ENCODE measurements at places on chromosomes 5 and 9.

DNA sequence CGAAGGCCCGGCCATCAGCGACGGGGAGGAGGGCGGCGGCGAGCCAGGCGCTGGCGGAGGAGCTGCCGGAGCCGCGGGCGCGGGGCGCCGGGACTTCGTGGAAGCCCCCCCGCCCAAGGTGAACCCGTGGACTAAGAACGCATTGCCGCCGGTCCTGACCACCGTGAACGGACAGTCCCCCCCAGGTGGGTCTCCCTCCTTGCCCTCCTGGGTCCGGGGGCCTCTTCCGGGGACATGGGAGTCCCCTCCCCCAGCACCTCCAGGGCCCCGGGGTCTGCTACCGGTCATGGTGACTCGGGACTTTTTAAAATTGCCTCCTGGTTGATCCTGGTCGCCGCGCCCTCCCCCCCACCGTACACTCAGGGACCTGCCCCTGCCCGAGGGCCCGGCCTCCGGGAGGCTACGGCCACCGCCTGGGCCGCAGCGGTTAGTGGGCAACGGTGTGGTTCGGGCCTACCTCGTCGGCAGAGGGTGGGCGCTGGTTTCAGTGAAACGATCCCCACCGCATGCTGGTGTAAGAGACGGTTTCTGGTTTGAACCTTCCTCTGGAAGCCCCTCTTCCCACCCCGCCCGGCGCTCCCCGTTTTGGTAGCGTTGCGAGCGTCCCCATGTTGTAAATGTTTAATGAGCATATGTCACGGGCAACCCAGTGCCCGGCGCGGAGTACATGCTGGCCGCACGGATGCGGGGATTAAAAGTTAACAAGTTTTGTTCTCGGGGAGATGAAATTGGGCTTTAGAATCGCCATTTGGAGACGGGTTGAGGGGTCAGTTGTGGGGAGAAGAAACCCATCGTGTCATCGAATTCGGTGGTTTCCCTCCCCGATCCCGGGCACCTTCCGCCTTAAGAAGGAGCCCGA is 1.1 kb downstream of the LARP1 start:
- DNase-seq, result no peak

DNA sequence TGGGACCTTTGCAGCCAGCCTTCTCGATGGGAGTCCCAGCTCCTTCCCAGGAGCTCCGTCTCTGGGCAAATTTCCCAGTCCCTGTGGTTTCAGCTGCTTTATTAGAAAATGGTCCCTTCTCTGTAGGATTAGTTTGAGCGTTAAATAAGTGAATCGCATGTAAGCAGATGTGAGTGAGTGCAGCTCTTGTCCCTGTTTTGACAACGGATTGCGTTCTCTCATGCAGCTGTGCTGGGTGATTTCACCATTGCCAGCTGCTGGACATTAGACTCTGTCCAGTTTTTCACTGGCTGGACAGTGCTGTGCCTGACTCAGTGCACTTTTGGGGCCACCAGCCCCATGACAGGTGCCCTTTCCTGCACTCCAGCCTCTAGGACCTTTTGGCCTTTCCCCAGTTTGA is 11.6 kb upstream of the CEL start:
- DNase-seq, result no peak

DNA sequence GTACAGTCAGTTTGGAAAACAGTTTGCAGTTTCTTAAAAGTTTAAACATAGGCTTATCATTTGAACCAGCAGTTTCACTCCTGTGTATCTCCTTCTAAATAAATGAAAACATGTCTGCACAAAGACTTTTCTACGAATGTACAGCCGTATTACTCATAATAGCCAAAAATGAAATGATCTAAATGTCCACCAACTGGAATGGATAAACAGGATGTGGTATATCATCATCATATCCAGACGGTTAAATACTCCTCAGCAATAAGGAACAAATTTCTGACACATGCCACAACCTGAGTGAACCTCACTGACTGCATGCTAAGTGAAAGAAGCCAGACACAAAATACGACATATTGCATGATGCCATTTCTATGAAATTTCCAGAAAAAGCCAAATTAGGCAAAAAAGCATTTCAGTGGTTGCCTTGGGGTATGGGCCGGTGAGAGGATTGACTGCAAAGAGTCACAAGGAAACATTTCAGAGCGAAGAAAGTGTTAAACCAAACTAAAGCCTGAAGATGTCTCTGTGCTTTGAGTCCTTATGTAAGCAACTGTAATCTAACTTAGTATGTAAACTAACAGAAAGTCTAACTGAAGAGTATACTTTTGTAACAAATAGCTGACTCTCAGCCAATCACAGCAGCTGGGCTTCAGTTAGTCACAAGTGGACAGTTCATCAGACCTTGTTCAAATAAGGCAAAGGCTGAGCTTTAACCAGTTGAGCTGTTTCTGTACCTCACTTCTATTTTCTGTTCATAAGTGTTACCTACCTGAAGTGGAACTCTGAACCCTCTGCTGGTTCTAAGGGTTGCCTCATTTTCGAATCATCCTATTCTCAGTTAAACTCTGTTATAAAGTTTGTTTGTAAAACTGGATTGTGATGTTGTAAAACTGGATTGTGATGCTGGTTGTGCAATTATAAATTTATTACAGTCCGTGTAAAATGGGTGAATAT is 65.2 kb downstream of the TRIO start:
- DNase-seq, result no peak

- no peak for DNase-seq
Measured at GRCh38 chr5:162769019-162769418, 668.4 kb upstream of the CCNG1 start.

DNA sequence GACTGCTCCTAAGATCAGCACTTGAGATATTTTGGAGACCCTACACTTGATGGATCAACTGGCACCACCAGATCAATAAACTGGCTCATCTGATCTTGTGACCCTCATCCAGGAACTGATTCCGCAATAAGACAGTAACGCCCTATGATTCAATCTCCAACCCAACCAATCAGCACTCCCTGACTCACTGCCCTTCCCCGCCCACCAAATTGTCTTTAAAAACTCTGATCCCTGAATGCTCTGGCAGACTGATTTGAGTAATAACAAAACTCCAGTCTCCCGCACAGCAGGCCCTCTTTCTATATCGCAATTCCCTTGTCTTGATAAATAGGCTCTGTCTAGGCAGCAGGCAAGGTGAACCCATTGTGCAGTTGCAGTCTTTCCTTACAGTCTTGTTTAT is 677.0 kb downstream of the LRRC70 start:
- no peak for DNase-seq

DNA sequence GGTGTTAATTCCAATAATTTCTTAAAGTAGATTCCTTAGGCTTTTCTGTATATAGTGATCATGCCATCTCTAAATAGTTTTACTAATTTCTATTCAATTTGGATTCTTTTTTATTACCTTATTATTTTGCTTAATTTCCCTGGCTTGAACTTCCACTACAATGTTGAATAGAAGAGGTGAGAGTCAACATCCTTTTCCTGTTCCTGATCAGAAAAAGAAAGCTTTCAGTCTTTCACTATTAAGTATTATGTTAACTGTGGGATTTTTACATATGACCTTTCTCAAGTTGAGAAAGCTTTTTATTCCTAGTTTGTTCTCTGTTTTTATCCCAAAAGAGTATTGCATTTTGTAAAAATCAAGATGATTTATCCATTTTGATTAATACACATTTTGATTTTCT is 574.5 kb upstream of the TLE4 start:
- DNase-seq, result no peak

GRCh38 chr9:127447416-127448111 is 3.6 kb downstream of the RPL12 start:
- no peak for DNase-seq

DNA sequence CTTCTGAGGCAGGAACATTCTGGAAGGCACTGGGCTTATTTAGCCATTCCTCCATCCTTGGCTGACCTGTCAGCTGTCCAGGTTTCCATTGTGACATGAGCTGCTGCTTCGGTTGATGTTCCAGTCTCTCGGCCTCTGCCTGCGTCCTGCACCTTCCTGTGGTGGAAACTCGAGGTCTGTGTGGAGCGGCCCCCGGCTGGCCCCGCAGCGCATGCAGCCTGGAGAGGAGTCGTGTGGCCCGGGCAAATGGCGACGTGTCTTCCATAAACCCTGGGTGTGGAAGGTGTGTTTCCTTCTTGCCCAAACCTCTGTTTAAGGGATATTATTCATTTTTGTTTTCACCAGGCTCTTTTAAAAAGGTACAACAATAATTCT is 36.5 kb upstream of the SLC9A3 start:
- no peak for DNase-seq

DNA sequence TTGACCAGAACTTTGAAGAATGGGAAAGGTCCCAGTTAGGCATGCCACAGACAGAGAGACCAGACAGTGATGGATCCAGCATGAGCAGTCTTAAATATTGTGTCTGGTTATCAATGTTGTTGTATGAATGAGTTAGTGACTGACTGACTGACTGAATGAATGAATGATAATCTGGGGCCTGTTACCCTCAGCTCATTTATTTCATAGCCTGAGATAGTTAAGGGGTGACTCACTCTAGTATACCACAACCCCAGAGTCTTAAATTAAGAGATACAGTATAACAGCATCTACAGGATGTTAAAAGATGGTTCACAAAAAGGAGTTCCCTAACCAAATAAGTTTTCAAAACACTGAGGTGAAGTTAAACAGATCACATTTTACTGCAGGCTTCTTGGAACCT is 133.5 kb downstream of the SGCD start:
- DNase-seq, result no peak

GRCh38 chr5:98742396-98743073 is 30.9 kb upstream of the RGMB start:
- DNase-seq, result no peak

DNA sequence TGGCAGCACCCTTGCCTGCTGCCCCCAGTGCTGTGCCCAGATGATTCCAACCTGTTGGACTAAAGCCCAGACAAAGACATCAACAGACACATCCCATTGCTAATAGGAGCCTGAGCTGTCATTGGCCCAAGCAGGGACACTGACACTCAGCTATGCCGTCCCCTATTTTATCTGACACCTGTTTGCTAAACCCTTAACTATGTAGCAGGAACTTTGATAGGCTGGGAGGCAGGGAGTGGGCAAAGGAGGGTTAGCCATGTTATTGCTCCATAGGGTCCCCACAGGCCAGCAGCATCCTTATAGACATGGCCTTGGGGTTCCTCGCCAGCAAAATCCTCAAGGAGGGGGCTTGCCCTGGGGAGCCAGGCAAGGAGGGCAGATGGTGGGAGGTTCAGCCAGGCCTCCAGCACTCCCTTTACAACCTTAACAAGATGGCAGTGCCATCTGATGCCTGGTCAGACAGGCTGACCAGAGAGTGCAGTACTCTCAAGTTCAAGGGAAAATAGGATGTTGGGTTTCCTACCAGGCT is 50.4 kb upstream of the CDKN2AIPNL start:
- no peak for DNase-seq

GRCh38 chr5:151691706-151692105 is 5.0 kb upstream of the SPARC start:
- no peak for DNase-seq

GRCh38 chr9:104280711-104281110 is 186.6 kb downstream of the SMC2 start:
- DNase-seq, result no peak

GRCh38 chr5:15768936-15769335 is 269.0 kb downstream of the FBXL7 start:
- no peak for DNase-seq

DNA sequence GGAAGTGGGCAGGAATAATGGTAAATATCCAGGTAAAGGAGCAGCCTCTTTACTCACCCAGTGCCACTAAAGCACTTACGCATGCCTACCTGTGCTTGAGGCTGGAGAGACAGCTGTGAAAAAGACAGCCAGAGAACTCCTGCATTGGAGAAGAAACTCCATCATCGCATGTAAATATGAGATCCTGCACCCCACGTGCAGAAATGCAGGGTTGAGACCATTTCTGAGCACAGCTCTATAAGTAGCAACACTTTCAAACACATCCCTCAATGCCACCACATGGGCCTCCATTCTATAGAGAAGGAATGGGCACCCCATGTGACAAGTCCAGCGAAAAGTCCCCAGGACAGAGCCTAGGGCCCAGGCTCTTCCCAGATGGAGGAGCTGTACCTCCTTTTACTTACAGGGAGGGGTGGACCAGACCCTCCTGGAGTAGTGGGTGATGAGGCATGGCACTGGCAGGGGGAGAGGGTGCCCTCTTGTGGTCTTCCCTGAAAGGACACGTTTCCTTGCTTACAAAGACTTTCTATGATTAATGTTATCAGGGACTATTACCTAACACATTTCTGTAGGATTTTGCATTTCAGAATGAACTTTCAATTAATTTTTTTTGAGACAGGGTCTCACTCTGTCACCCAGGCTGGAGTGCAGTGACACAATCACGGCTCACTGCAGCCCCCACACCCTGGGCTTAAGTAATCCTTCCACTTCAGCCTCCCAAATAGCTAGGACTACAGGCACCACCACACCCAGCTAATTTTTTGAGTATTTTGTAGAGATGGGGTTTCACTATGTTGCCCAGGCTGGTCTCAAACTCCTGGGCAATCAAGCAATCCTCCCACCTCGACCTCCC is 55.3 kb upstream of the IL17B start:
- no peak for DNase-seq

DNA sequence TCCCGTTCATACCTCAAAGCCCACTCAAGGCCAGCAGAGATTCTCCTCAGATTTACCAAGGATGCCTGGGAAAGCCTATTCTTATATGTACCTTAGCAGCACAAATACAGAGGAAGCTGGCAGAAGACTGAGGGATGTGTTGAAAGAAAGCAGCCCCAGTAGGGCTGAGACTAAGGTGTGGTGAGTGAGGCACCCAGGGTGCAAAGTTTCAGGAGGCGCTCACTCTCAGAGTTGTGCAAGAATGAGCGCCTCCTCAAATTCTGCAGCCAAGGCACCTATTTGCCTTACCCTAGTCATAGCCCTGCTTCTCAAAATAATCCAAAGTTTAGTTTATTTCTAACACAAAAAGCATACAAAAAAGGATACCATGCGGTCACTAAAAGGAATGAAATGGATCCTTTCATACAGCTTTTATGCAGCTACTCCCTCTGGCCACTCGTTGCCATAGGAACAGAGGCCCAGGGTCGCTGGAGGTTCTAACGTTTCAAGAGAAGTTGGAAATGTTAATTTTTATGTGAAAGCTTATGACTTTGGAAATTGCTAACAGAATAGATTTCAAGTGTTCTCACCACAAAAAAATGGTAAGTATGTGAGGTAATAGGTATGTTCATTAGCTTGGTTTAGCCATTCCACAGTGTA is 79.7 kb upstream of the SMIM23 start:
- DNase-seq, result no peak

DNA sequence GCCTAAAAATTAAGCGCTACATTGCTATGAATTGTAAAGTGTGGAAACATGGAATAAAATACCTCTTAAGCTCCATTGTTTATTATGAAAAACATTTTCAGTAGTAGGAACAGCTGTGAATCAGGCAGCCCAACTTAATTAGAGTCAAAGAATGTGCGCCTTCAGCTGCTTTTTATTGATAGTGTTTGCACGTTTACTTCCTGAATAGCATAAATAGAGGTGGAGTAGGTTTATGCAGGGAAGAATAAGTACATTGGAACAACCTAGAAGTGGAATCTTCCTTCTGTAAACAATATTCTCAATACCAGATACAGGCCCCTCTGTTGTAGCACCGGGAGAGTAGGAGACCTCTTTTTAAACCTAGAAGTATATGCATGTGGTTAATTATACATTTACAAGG is 79.9 kb downstream of the IQGAP2 start:
- no peak for DNase-seq

- no peak for DNase-seq
Measured at GRCh38 chr9:99419070-99419469, 197.0 kb downstream of the SEC61B start.

- DNase-seq, result no peak
Measured at GRCh38 chr9:77677957-77678535, 29.9 kb upstream of the GNA14 start.

GRCh38 chr5:117551236-117551635 is 976.6 kb upstream of the SEMA6A start:
- no peak for DNase-seq

Data from NCI-H1048 (cell line).